Neural progenitor cell (in vitro differentiated cells): ENCODE measurements at places on chromosomes 3 and 15.

DNA sequence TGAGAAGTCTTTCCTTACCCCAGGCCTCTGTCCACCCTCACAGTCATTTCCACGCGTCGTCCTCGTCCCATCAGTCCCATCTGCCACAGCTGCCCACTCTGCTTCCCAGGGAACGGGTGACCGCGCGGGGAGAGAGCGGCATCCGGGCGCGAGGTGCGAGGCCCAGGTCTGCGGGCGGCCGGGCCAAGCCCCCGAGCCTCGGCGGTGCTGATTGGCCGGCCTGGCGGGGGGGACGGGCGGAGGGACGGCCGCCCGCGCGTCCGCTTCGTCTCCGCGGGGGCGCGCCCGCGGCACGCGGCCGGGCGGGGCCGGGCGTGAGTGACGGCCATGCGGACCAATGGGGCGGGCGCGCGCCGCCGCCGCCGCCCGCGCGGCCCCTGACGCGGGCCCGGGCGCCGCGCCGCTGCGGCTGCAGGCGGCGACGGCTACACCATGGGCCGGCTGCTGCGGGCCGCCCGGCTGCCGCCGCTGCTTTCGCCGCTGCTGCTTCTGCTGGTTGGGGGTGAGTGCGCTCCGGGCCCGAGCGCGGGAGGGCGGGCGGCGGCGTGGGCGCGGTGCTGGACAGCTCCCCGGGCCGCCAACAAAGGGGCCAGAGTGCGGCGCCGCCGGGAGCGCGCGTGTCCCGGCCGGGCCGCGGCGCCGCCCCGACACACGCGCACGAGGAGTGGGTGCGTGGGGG lies at the start of gene PODXL2:
Gene PODXL2, plus strand, starts transcription at position 398 of the 679 bp plus-strand sequence. Its CDS starts 35 bp downstream, at position 433.
- DNase-seq, result peak; percentile 90

GRCh38 chr15:73996939-73997338 lies 2.4 kb downstream of the PML start:
- DNase-seq, result no peak

- no peak for DNase-seq
These were observed 8.7 kb downstream of the SLC27A2 start for GRCh38 chr15:50190723-50191122.

DNA sequence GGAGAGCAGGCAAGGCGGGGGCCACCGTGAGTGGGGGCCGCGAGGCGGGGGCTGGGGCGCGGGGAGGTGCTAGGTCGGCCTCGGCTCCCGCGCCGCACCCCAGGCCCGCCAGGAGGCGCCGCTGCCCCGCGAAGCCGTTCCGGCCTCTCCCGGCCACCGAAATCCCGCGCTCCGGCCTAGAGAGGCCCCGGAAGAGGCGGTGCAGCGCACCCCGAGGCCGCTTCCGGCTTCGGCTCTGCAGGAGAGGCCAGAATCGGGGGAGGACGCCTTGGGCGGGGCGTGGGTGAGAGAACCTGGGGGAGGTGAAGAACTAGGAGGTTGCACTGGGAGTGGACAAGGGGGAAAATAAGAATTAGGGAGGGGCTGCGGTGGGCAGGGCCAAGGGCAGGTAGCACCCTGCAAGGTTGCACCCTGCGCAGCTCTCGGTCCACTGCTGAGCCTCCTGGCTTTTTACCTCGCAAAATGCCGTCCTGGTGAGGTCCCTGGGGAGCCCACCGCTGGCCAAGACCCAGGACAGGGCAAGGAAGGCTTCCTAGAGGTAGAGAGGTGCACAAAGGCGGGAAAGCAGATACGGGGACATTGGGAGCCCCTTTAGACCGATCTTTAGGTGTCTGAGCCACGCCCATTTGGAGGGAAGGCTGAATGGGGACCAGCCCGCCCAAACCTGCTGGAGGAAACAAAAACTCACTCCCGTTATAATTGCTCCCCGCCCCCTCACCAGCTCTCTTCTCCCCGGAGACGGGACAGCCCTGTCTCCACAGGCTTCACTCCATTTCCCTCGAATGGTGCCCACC lies 8.4 kb upstream of the GNAI2 start:
- DNase-seq, result peak; percentile 97

DNA sequence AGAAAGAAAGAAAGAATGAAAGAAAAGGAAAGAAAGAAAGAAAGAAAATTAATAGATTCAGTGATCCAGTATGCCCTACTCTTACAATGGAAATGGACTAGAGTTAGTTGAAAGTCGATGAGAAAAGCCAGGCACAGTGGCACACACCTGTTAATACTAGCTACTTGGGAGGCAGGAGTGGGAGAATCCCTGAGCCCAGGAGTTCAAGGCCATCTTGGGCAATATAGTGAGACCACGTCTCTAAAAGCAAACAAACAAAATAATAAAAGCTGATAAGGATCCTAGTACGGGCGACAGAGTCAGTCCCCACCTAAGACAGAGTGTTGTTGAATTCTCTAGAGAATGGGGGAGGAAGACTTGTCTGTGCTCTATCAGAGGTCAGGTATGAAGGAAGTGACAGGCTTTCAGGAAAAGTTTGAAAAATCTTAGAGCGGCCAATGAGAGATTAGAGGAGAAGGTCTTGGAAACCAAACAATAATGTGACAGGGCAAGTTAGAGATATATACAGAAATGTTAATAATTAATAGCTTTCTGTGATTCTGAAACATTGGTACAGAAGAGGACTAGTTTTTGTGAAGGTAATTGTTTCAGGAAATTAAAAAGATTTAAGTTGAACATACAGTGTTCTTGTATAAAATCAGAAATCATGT lies 117.9 kb upstream of the PTX3 start:
- no peak for DNase-seq

GRCh38 chr3:45640091-45640507 lies 45.5 kb downstream of the LIMD1 start:
- DNase-seq, result no peak

DNA sequence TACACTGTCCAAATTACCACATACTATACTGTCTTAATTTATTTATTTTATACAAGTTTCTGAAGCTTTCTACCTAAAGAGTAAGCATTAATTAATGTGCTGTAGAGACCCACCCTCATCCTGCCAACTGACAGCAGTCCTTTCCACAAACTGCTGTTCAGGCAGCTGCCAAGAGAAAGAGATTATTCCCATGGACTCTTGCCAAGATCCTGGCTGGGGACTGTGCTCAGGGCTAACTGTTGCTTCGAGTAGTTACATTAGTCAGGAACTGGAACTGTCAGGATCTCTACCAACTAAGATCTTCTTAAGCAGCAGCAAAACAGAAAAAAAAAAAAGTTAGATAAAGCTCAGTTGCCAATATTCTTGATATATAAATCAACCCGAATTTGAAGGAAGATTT lies 398.8 kb downstream of the MECOM start:
- DNase-seq, result no peak

DNA sequence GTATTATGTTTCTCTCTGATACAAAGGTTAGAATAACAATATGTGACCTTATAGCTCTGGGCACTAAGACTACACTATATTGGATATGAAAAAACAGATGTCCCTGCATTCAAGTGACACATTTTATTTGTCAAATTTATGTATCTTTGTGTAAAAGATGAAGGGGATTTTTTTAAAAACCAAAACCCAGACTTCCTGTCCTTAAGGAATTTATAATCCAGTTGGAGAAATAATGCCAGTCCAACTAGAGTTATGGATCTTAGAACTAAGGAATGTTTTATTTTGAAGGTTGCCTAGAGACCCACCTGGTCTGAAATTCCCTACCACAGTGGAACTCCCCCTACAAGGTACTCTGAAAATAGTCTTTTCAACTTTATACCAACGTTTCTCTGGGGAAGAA lies 33.3 kb upstream of the PIK3CB start:
- DNase-seq, result no peak

- DNase-seq, result no peak
These were observed 38.3 kb downstream of the MTHFS start for GRCh38 chr15:79858469-79858868.

GRCh38 chr3:127799476-127800222 lies 22.7 kb downstream of the MGLL start:
- DNase-seq, result no peak

DNA sequence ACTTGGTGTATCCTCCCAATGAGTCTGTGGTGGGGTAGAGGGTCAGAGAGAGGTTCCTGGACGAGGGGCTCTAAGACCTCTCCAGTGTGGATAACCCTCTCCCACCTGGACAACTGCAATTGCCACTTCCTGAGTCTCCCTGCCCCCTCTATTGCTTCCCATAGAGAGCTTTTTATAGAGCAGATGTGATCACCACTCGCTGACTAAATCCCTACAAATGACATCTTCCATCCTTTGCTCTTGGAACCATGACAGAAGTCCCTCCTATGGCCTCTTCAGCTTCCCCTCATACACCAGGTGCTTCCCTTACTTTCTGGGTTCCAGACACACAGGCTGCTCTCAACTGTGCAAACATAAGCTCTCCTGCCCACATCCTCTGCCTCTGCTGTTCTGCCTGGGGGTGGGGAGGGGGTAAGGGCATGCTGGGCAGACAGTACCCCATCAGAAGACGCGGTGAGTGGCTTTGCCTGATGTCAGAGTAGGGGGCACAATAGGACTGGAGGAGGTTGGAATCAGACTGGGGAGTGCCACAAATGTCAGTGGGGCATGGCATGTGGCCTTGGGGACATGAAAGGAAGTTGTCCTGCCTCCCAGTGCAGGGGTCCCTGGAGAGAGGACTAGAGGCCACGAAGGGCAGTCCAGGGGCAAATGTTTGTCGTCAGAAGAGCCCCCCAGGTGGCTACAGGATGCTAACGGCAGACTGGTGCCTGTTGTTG lies 15.2 kb downstream of the ITIH3 start:
- DNase-seq, result no peak

- no peak for DNase-seq
These were observed 289.2 kb upstream of the CHRM5 start for GRCh38 chr15:33679061-33679460.

DNA sequence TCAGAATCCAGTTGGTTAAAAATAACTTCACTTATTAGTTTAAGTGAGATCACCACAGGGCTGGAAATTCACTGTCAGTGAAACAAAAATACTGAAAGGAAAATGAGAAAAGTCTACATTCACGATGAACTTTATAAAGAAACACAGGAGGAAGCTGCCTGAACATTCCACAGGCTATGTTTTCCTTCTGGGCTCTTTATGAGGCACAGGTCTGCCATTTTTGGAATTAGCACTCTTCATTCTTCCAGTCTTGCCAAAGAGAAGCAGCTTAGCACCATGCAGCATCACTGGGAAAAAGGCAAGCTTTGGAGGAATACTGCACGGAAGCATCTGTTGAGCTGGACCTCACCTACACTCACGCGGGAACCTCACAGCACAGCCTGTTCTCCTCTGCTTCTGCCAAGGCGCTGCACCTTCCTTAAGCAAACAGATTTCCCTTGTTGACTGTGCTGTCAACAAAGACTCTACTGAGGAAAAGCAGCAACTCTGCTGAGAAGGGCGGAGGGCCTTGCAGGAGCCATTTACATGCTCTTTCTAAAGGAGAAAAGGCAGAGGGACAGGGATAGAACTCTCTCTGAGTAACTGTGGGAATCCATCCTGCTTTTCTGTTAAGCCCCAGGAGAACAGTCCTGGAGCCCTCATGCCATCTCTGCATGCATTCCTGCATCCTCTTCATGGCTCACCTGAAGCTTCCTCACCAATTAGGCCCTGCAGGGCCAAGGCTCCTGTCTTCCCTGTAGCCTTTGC lies 15.7 kb downstream of the SUSD5 start:
- peak; percentile 8 for DNase-seq

- no peak for DNase-seq
These were observed 111.4 kb downstream of the CMSS1 start for GRCh38 chr3:99928771-99929744.

DNA sequence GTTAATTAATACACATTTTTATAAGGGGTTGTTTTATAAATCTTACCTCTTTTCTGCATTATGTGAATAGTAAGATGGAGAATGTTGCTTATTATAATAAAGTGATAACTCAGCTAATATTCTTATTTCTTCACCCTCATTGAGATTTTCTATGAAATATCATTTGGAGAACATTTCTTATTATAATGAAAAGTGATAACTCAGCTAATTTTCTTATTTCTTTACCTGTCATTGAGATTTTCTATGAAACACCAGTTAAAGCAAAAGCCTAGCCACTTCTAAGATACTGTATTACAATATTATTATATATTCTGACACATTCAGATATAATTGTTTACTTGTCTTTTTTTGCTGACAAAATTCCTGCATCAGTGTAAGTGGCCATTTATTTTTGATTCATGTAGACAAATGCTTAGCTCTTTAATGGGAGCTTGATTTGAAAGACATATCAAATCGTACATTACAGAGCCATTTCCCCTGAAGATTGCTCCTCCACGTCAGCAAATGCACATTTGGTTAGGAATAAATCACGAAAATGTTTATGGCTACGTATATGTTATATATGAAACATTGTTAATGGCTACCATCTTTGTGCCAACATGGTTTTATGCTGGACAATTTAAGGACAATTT lies 427.5 kb downstream of the CHL1 start:
- DNase-seq, result no peak

DNA sequence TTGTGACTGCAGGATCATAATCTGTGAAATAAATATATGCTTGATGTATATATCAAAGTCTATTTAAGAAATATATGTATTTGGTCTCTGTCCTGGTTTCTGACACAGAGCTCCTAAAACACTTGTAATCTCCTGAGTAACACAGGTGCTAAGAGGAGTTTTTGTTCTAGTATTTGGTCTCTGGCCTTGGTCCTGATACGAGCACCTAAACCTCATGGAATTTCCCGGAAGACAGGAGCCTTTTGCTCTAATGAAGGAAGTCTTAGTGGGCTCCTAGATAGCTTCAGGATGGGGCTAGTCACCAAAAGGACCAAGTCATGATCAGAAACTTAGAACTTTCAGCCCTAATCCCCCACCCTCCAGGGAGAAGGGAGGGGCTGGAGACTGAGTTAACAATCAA lies 19.2 kb upstream of the MUSTN1 start:
- DNase-seq, result peak; percentile 33

DNA sequence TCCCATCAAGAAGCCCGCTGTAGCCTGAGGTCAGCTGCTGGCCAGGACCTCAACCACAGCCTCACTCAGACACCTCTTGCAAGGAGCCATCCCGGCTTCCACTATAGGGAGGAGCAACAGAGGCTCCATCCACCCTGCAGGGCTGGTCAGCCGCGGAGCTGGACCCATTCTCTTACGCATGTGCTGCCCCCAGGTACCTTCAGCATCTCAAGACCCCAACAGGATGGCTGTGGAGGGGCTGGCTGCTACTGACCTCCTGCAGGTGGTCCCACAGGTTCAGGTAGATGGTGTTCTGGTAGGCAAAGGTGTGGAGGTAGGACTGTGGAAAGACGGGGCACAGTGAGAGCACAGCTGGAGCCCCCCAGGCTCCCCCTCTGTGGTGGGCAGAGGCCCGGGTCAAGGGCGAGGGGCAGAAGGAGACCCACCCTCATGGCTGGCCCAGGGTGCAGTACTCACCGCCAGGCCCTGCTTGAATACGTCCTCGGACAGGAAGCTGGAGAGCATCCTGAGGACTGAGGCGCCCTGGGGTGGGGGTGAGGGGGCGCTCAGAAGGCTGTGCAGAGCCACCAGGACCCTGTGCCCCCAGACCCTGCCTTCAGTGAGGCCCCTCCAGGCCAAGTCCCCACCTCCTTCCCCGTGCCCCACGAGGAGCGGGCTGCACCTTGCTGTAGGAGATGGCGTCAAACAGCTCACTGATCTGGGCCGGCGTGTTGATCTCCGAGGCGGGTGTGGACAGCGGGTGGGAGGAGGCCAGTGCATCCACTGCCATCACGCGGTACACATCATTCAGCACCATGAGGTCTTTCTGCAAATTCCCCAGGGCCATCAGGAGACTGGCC lies 11.4 kb downstream of the ANPEP start:
- no peak for DNase-seq

- DNase-seq, result peak; percentile 53
These were observed 668 bp downstream of the MFGE8 start for GRCh38 chr15:88912500-88912921.
